MV-4-11 (cell line): ENCODE measurements at places on chromosomes 11 and 22.
A peak's percentile ranks its signal among the peaks of the same experiment; 100 is the strongest.

DNA sequence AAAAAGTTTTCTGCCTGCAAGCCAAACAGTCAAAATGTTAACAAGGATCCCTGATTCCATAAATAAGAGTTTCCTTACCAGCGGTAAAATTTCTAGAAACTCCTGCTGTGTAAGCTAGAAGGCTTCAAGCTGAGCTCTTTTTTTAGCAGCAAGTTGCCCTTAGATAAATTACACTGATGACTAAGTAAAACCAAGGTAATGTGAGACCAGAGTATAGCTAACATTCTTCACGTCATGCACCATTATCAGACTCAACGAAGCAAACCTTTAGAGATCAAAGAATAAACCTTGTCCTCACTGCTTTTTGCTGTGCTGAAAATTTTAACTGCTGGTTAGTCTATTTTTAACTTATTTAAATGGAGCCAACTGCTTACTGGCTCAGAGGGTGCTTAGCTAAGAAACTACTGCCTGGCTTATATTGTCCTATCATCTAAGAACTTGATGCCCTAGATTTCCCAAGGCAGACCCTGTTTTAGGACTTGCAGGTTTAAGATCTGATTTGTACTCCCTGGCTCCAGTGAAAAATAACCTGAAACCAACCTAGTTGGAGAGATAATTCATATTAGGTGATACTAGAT lies 900.7 kb downstream of the JRKL start:
- DNase-seq = no peak

- no peak for DNase-seq
Observed at GRCh38 chr11:83006877-83007330, 64.8 kb downstream of the RAB30 start.

- DNase-seq = no peak
Observed at GRCh38 chr11:20337526-20338154, 25.9 kb upstream of the HTATIP2 start.

DNA sequence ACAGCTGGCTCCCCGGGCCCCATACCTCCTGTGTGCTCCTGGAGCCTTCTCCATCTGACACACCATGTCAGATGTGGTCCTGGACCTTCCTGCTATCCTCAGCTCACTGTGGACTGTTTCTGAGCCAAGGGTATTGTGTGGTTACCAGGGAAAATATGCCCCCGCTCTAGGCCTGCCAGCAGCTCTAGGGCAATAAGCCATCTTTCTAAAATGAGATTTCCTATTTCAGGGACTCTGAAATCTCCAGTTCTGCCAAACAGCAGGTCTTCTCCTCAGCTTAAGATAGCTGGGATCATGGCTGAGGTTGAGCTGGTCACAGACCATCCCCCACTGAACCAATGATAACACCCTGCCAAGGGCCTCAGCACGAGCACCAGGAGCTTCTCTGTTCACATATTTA lies 227.6 kb downstream of the ST3GAL4 start:
- DNase-seq = no peak

GRCh38 chr22:17870407-17870806 lies 96.1 kb upstream of the BID start:
- no peak for DNase-seq

DNA sequence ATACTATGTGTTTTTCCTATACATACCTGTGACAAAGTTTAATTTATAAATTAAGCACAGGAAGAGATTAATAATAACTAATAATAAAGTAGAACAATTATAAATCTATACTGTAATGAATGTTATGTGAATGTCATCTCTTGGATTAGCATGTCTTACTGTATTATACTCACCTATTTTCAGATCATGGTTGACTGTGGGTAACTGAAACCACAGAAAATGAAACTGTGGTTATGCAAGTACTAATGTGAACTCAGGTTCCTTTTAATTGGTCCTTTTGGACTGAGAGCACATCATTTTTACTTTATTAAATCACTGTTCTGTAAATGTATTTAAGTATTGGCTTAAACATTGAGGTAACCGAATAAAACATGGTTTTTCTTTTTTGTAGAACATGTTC lies 108.8 kb downstream of the PPP6R3 start:
- no peak for DNase-seq

DNA sequence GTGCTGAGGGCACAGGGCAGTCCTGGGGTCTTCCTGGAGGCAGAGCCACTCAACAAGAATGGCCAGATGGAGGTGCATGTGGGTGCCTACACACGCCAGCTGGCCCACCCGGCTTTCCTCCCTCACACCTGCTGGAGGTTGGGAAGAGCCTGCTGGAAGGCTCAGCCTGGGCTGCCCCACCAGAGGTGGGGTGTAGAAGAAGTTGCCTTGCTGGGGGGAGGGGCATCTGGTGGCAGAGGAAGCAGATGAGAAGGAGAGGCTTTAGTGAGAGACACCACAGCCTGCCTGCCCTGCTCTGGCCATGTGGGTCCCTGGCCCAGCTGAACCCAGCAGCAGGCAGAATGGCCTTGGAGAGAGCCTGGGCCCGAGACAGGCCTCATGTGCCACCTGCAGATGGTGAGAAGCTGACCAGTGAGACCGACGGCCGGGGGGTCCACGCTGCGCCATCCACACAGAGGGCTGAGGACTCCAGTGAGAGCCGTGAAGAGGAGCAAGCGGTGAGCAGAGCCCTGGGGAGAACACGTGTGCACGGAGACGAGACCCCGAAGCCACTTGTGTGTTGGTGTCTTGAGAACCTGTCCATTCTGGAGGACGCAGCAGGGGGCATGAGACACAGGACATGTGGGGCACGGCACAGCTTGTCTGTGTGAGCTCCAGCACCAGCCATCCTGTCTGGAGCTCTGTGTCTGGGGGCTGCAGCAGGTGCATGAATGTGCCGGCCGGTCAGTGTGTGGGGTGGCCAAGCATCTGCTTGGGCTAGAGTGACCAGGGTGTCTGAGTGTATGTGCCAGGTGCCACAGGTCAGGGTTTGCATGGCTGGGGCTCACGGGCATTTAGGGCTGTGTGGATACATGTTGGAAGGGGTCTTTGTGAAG lies 2.7 kb downstream of the B4GALNT4 start:
- DNase-seq = no peak

GRCh38 chr22:44155115-44155514 lies 25.6 kb upstream of the PARVG start:
- no peak for DNase-seq

- DNase-seq = no peak
Observed at GRCh38 chr11:70460964-70461363, 62.6 kb downstream of the CTTN start.

GRCh38 chr22:21972293-21972779 lies 10.3 kb downstream of the TOP3B start:
- DNase-seq = peak; percentile 14

DNA sequence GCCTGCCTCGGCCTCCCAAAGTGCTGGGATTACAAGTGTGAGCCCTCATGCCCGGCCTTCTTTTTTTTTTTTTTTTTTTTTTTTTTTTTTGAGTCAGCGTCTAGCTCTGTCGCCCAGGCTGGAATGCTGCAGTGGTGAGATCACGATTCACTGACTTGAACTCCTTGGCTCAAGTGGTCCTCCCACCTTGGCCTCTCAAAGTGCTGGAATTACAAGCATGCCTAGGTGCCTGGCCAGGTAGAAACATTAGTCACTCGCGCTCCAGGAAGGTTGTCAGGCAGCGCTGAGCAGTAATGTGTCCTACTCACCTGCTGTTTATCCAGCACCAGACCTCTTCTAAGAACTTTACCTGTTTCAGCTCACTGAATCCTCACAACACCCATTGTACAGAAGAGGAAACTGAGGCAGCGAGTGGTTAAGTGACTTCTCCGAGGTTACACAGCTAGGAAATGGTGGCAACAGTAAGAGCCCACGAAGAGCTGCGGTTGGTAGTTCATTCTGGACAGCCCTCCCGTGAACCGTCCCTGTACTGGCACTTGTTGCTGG lies 496 bp upstream of the CST6 start:
- DNase-seq = no peak

- DNase-seq = no peak
Observed at GRCh38 chr11:130854483-130854882, 61.8 kb downstream of the SNX19 start.

GRCh38 chr22:20017622-20017958 lies 967 bp upstream of the ARVCF start:
- no peak for DNase-seq

DNA sequence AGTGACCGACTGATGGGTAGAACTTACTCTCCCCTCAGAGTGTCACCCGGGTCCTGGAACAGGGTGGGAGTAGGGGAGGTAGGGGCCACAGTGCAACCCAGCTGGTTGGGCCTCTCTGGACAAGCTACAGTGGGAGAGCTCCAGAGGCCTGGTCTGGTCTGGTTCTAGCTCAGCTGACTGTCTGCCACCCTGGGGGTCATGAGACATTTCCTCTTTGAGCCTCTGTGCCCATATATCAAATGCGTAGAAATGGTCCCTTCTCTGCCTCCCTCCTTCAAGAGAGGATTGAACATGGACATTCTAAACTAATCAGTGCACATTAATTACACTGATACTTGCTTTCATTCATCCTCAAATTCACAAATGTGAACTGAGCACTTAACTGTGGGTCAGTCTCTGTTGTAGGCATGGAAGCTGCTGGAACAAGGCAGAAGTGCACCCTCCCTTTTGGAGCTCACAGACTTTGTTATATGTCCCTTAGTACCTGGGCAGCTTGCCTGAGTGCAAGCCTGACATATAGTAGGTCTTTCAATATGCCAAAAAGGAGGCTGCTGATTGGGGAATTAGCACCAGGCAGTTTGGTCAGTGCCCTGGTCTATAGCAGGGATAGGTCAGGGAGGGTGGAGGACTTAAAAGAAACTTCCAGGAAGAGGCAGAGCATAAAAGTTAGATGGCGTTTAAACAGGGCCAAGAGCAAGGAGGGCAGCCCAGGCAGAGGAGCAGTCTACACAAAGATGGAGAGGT lies 25.7 kb downstream of the ARHGEF17 start:
- no peak for DNase-seq

GRCh38 chr11:2940147-2940920 lies 11.1 kb upstream of the PHLDA2 start:
- peak; percentile 54 for DNase-seq

- DNase-seq = no peak
Observed at GRCh38 chr22:50249341-50250248, 1.5 kb downstream of the HDAC10 start.

DNA sequence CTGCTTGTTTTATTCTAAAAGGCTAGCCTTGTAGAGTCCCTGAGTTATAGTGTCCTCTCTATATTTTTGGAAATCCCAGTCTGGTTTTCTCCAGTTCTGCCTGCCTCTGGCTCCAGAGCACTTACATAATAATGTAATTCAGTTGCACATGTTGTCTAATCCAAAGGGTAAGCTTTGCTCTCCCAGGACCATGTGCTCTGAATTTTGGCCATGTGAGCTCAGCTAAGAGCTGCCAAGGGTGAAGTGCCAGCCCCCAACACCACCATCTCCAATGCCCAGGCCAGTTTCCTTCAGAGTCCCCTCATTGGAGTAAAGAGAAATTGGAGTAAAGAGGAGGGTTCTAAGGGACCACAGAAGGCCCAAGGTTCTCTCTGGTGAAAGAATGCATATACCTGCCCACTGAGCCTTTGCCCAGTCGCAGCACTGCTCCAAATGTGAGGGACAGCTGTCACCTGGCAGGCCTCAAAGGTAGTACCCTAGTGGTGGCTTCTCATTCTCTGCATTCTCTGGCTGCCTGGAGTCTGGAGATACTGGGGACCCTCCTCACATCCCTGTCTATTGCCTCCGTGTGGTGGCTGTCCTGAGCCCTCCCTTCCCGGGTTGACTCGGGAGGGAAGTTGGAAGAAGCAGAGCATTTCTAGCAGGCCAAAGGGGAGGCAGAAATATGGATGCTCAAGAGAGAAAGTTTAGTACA lies 4.9 kb downstream of the CRY2 start:
- DNase-seq = no peak

GRCh38 chr11:69551963-69552362 lies 70.5 kb downstream of the LINC01488 start:
- no peak for DNase-seq
